ENCODE measurements at places on chromosomes 2 and 18. TPM values are rescaled to one million over a fixed set of nuclear protein-coding genes. Genes with fewer than 3 reads are reported as not detected.

GRCh38 chr2:37851828-37852584 lies 73.1 kb upstream of the RMDN2 start:
- no peak overlapping the region for H3K27ac ChIP-seq
- no peak overlapping the region for H3K4me3 ChIP-seq
- H3K4me1 ChIP-seq: no peaks in the 10 kb centered on the region

DNA sequence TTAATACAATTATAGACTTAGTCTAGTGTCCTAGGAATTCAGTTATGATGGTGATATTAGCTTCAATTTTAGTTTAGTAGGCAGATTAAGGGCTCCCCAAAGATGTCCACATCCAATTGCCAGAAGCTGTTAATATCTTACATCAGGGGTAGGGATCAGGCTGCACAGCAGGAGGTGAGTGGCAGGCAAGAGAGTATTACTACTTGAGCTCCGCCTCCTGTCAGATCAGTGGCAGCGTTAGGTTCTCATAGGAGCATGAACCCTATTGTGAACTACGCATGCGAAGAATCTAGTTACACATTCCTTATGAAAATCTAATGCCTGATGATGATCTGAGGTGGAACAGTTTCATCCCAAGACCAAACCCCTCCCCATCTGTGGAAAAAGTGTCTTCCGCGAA lies 54.9 kb downstream of the NYAP2 start:
- H3K36me3 ChIP-seq: no peaks in the 10 kb centered on the region
- no peaks in the 10 kb centered on the region for H3K27me3 ChIP-seq
- H3K4me3 ChIP-seq: no peak overlapping the region
- no peaks in the 10 kb centered on the region for H3K4me1 ChIP-seq
- H3K27ac ChIP-seq: no peak overlapping the region

DNA sequence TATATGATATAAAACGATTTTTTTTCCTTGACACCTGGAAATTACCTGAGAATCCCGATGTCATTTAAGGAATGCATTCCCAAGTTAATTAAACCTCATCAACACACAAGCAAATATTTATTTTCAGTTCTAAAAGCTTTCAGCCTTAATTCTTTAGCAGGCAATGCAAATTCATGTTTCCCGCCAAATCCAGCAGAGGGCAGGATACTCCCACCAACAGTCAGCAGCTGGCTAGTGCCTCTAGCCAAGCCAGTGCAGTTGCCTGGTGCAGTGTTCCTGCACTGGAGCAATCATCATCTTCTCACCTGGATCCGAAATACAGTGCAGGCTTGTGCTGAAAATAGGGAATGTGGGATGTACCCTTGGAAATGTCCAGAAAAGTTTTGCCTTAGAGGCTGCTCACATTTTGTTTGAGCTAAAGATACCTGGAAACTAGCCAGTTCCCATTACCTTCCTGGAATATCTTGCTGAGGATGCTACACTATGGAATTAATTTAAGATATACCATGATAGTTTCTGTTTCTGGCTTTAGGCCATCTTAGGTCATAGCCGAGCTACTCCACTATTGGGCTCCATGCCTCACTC lies 48.4 kb upstream of the CYTIP start:
- DNase-seq: peak; percentile 20
- H3K4me3 ChIP-seq: no peak overlapping the region
- H3K27me3 ChIP-seq: no peaks in the 10 kb centered on the region
- peaks cover 8% of the 10 kb centered on the region for H3K4me1 ChIP-seq
- no peak overlapping the region for H3K27ac ChIP-seq
- H3K36me3 ChIP-seq: no peaks in the 10 kb centered on the region

DNA sequence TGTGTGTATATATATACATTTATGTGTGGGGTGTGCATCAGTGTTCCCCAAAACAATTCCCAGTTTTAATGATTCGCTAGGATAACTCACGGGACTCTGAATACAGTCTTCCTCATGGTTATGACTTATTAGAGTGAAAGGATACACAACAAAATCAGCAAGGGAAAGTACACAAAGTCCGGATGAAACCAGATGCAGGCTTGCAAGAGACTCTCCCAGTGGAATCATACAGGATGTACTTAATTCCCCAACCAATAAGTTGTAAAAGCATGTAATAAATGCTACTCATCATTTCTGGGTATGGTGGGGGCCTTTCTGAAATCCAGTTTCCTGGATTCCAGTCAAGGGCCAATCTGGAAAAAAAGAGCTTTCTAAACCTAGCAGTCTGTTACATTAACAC lies 654.1 kb upstream of the SYT4 start:
- H3K27me3 ChIP-seq: no peaks in the 10 kb centered on the region
- no peaks in the 10 kb centered on the region for H3K4me1 ChIP-seq
- H3K4me3 ChIP-seq: no peak overlapping the region
- H3K36me3 ChIP-seq: no peaks in the 10 kb centered on the region

DNA sequence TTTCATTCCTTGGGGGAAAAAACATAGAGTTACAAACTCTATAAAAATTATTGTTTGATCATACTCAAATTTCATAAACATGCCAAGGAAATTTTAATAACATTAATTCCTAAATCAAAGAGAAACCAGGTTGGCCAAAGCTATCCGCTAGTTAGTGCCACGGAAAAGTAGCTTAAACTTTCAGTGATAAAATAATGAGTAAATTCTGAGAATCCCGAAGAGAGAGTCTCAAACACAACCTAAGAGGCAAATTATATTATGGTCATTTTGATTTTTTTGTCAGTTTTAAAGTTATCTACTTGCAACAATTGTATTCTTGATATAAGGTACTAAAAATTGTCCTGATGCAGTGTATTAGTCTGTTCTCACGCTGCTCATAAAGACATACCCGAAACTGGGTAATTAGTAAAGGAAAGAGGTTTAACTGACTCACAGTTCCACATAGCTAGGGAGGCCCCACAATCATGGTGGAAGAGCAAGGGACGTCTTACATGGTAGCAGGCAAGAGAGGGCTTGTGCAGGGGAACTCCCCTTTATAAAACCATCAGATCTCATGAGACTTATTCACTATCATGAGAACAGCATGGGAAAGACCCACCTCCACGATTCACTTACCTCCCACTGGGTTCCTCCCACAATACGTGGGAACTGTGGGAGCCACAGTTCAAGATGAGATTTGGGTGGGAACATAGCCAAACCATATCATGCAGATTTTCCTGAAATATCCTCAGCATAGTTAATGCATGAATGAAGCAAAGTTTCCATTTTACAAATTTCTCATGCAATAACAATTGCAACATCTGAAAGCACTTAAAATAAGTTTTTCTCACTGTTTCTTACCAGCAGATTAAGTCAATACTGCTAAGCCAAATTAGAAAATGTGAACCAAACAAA lies 205.9 kb upstream of the STK17B start:
- no peaks in the 10 kb centered on the region for H3K36me3 ChIP-seq
- DNase-seq: no peak
- H3K4me1 ChIP-seq: no peaks in the 10 kb centered on the region
- H3K27ac ChIP-seq: no peak overlapping the region

MFSD6 gene
- 92.7 TPM for total RNA-seq

ING5 gene
- total RNA-seq: 50.7 TPM

DPYSL5 gene
- not detected for total RNA-seq

GRCh38 chr2:60853531-60853930 lies 27.8 kb upstream of the REL start:
- H3K27me3 ChIP-seq: no peaks in the 10 kb centered on the region
- H3K27ac ChIP-seq: no peak overlapping the region
- DNase-seq: no peak
- no peaks in the 10 kb centered on the region for H3K36me3 ChIP-seq

- no peaks in the 10 kb centered on the region for H3K36me3 ChIP-seq
- no peak for DNase-seq
- peak overlapping the region; percentile 36 for H3K27ac ChIP-seq
- no peak overlapping the region for H3K4me3 ChIP-seq
These were observed 24.9 kb upstream of the CATIP start for GRCh38 chr2:218331745-218332144.

DNA sequence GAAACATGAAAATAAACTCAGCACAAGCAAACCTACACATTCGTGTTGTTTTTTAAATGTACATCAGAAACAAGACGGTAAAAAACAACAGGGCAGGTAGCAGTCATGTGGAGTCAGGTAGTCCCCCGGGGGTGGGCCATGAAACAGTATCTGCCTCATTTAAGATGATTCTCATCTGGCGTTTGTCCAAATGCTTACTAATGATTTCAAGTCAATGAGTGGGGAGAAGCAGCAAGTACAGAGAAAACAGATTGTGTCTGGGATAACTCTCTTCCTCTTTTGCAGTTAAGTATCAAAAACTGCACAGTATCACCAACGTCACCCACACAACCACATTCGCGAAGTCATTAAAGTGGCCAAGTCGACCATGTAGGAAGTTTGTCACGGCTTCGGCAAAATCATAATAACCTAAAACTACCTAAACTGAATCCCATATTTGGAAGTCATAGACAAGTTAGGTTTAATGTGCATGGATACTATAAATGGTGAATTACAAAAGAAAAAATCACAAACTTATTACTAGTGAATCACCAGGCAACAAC lies 1.3 kb downstream of the LAPTM4A start:
- peaks cover 57% of the 10 kb centered on the region for H3K4me1 ChIP-seq
- peak overlapping the region; percentile 97 for H3K27ac ChIP-seq
- no peaks in the 10 kb centered on the region for H3K36me3 ChIP-seq
- DNase-seq: peak; percentile 42

- no peaks in the 10 kb centered on the region for H3K27me3 ChIP-seq
- H3K4me3 ChIP-seq: no peak overlapping the region
- no peak overlapping the region for H3K27ac ChIP-seq
- H3K36me3 ChIP-seq: no peaks in the 10 kb centered on the region
These were observed 923.5 kb downstream of the EPHA4 start for GRCh38 chr2:220648628-220649027.

AQP12A gene
- not detected for total RNA-seq

- no peak overlapping the region for H3K27ac ChIP-seq
- peaks cover 5% of the 10 kb centered on the region for H3K36me3 ChIP-seq
These were observed 51.8 kb downstream of the WDR7 start for GRCh38 chr18:56702946-56703345.

- no peaks in the 10 kb centered on the region for H3K27me3 ChIP-seq
- H3K4me1 ChIP-seq: no peaks in the 10 kb centered on the region
- H3K36me3 ChIP-seq: no peaks in the 10 kb centered on the region
- DNase-seq: no peak
These were observed 137.4 kb upstream of the FBXO11 start for GRCh38 chr2:48043746-48044145.

DNA sequence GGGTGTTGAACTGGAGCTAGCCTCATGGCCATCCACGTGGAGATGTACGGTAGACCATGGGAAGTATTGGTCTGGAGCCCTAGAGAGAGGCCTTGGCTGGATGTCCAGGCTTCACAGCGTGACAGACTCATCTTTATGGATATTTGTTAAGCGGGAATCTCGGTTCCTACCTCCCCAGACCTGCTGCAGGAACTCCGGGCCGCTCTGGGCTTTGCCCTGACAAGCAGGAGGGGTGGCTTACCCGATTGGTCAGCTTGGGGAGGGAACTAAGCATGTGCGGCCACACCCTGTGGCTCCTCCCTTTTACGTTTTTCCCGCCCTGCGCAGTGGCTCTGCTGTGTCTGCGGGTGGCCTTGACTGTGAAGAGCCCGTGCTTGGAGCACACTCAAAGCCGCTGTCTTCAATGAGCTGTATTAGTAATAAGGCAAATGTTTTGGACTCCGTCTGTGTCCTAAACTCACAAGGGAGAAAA lies 52.3 kb downstream of the PAPOLG start:
- no peak for DNase-seq
- no peak overlapping the region for H3K4me3 ChIP-seq
- no peaks in the 10 kb centered on the region for H3K27me3 ChIP-seq
- H3K36me3 ChIP-seq: peaks cover 13% of the 10 kb centered on the region
- H3K4me1 ChIP-seq: no peaks in the 10 kb centered on the region

OSBPL6 gene
- 0.66 TPM for total RNA-seq

MYL12B gene
- 260 TPM for total RNA-seq

HOXD4 gene
- total RNA-seq: 16.2 TPM

GRCh38 chr2:9954136-9954535 lies 2.6 kb downstream of the GRHL1 start:
- no peaks in the 10 kb centered on the region for H3K36me3 ChIP-seq
- H3K4me1 ChIP-seq: peaks cover 15% of the 10 kb centered on the region
- H3K27me3 ChIP-seq: no peaks in the 10 kb centered on the region

Data from tibial nerve (tissue), 4 donors.